ENCODE measurements at places on chromosomes 2 and 18. TPM values are rescaled to one million over a fixed set of nuclear protein-coding genes. Genes with fewer than 3 reads are reported as not detected.

The C2orf78 gene
- total RNA-seq, result not detected

The CENPA gene
- total RNA-seq, result 4.2 TPM

The PRKAG3 gene
- 0.40 TPM for total RNA-seq

The CYRIA gene
- total RNA-seq, result 1.5 TPM

The ANKRD36C gene
- 24.5 TPM for total RNA-seq

The VSNL1 gene
- total RNA-seq, result 0.06 TPM

The ITPRIPL1 gene
- 0.26 TPM for total RNA-seq

The SNTG2 gene
- not detected for total RNA-seq

The KCNE4 gene
- 10.8 TPM for total RNA-seq

The ACYP2 gene
- total RNA-seq, result 16.6 TPM

The IL1F10 gene
- total RNA-seq, result not detected

The STON1 gene
- total RNA-seq, result 14.9 TPM

The DYNC1I2 gene
- total RNA-seq, result 135 TPM

The ADGRF3 gene
- 0.26 TPM for total RNA-seq

The UGT1A6 gene
- not detected for total RNA-seq

The GPAT2 gene
- 5.8 TPM for total RNA-seq

The SP110 gene
- 7.5 TPM for total RNA-seq

The SMYD1 gene
- total RNA-seq, result not detected

The ALPI gene
- not detected for total RNA-seq

The UPP2 gene
- total RNA-seq, result not detected

The VWA3B gene
- total RNA-seq, result not detected

The PXDN gene
- total RNA-seq, result 110 TPM

The IL1A gene
- 0.13 TPM for total RNA-seq

The MEP1B gene
- not detected for total RNA-seq

The IL36RN gene
- not detected for total RNA-seq

The CHRND gene
- total RNA-seq, result not detected

The ASAP2 gene
- total RNA-seq, result 83.4 TPM

The GPR155 gene
- total RNA-seq, result 2.1 TPM

The GTF2A1L gene
- total RNA-seq, result 3.5 TPM

The DNER gene
- 0.37 TPM for total RNA-seq

The TBC1D8 gene
- total RNA-seq, result 35.3 TPM

The GPR39 gene
- 7.5 TPM for total RNA-seq

The CFC1 gene
- total RNA-seq, result not detected

The TFPI gene
- total RNA-seq, result 437 TPM

The DES gene
- 0.62 TPM for total RNA-seq

The ABCG8 gene
- total RNA-seq, result not detected

The GRB14 gene
- 6.1 TPM for total RNA-seq

The GREB1L gene
- 1.2 TPM for total RNA-seq

The ERMN gene
- under 0.01 TPM for total RNA-seq

The TMEM17 gene
- 2.2 TPM for total RNA-seq

The C18orf54 gene
- total RNA-seq, result 3.9 TPM

Measured in aortic smooth muscle cell (primary cell).